Anterior cingulate cortex (tissue), 58 donors: ENCODE measurements at places on chromosomes 5 and 9.

DNA sequence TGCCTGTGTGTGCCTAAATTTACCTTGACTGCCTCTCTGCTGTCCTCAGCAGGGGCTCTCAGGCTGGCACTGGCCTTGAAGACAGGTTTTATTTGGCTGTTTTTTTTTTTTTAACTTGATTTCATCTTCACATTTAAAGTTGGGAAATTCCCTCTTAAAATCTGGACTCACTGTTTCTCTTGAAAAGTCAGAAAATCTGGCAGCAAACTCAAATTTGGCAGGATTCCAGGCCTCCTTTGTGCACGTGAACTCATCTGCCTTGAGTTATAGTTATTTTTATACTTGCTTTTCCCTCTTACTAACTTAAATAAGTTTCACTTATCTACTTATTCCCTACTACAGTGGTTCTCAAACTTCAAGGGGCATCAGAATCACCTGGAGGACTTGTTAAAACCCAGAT lies 118.4 kb upstream of the MAP3K1 start:
- DNase-seq: no peak

DNA sequence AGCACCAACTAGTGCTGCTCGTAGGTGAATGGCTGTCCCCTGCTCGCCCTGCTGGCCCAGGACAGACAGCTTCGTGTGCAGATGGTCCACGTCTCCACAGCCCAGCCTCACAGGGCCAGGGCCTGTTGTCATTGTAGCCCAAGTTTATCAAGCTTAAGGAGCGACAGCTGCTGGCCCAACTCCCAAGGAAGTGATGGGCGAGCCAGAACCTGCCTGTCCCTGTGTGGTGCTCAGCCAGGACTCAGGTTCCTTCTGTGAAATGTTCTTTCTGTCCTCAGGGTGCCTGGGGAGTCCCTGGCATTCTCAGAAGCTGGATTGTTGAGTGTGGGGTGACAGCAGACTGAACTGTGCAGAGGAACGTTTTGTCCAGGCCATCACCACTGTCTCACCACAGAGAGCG lies 16.4 kb downstream of the TRIP13 start:
- DNase-seq: no peak

DNA sequence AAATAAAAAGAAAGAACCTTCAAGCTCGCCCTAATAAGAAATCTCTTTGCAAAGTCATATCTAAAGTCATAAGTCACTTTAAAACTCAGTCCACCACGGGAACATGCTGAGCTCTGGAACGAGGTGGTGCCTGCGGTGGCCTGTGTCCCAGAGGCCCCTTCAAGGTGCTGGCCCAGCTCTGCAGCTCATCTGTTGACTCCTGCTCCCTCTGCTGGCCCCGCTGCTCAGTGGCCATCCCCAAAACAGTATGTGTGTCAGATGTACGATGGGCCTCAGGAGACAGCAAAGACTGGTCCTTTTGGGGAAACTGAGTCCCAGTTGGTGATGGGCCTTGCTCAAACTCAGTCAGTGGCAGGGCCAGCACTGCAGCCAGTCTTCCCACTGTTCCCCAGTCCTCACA lies 22.8 kb upstream of the FOXB2 start:
- peak; percentile 5 for DNase-seq

DNA sequence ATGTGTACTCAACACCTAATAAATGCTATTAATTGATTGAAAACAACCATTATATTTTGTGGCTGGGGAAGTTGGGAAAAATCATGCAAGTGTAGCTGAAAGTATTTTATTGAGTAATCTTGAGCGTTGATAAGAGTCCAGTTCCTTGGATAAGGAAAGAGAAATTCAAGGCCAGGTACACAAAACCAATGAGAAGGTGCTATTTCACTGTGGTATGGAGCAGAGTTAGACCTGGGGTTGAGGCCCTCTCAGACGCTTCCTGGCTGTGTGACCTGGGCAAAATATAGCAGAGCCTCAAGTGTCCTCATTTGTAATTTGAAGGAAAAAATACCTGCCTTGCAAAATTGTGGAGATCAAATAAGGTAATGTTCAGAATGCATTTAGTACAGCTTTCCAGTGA lies 50.1 kb downstream of the GALNT10 start:
- DNase-seq: no peak

GRCh38 chr9:111237447-111237846 lies 92.6 kb downstream of the OR2K2 start:
- DNase-seq: no peak

DNA sequence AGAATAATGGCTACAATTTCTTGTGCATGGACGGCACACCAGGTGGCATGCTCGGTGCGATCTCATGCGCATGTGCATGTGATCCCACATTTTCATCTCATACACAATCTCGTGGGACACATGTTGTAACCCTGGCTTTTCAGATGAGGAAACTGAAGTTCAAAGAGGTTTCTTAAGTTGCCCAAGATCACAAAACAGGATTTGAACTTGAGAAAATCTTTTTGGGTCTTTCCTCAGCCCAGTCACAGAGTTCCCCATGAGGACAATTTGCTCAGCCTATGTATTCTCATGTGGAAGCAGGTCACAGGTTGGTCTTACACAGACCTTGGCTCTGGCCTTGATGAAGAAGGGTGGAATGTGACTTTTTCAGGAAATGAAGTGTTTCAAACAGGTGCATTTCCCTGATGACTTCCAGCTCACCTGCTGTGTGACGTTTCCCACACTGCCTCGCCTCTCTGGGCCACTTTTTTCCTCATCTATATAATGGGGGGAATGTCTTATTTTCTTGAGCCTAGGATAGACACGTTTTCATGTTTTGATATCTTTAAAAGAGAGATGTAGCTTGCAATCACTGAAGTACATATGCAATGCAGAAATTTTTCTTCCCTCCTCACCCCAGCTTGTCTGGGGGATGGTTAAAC lies 7.1 kb upstream of the ORM1 start:
- DNase-seq: no peak

DNA sequence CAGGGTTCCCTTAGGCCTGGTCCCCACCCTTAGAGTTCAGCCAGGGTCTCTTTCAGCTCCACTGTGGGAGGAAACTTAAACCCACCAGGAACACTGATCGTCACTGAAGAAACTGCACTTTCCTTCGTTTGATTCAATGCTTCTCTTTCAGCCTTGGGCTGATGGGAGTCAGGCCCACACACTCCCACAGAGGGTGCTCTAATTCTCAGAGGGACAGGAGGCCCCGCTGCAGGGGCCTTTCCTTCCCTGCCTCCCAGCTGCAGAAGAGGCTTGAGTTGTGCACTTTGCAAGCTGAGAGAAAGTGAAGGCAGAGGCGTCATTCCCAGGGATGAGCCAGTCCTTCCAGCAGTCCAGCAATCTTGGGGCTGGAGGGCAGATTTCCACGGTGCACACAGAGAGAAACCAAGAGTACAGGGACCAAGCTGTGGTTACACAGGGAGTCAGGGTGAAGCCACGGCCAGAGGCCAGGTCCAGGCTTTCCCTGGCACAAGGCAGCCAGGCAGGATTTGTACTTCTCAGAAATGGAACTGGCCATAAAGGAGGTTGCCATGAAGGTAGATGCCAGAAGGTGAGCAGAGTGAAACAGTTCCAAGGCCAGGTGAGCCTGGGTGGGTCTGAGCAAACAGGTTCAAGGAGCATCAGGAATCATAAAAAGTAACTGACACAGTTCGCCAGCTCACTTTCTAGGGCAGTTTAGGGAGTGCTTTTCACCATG lies 10.4 kb upstream of the GLIPR2 start:
- no peak for DNase-seq

DNA sequence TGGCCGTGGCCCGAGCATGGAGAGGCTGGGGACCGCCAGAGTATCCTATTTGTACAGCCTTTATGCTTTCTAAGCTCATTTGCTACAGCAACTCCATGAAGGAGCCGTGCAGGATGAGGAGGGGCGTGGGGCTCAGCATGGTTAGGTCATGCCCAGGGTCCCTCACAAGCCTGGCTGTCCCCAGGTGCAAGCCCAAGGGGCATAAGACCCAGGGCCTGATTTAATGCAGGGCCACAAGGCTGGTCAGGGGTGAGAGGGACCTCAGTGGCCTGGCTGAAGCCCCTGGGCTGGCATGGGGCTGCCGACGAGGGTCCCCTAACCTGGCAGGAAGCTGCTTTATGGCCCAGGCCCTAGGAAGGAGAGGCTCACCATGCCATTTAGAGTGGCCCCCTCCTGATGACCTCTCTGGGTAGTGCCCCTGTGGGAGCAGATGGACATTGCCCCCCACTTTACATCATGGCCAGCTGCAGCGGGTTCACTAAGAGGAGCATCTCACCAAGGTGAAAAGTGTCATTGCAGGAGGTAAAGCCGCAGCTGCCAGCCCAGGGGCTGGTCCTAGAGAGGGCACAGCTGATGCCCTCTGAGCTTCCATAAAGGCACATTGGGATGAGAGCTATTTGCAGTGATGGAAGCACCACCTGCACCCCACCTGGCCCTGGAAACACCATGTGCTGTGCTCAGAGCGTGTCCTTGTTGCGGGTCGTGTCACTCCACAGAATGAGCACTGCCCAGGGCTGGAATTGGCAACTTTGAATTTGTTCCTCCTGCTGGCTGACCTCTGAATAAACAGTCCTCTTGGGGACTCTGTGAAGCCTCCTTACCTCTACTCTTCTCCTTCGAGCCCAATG lies 58.9 kb downstream of the ZNF618 start:
- DNase-seq: no peak

GRCh38 chr5:73381590-73382400 lies 66.8 kb downstream of the FOXD1 start:
- no peak for DNase-seq

GRCh38 chr9:123564652-123565051 lies 208.7 kb downstream of the CRB2 start:
- DNase-seq: no peak

- DNase-seq: no peak
These were observed 512.3 kb upstream of the DAP start for GRCh38 chr5:11273180-11273903.

GRCh38 chr9:73531658-73532057 lies 380.0 kb downstream of the ANXA1 start:
- no peak for DNase-seq

DNA sequence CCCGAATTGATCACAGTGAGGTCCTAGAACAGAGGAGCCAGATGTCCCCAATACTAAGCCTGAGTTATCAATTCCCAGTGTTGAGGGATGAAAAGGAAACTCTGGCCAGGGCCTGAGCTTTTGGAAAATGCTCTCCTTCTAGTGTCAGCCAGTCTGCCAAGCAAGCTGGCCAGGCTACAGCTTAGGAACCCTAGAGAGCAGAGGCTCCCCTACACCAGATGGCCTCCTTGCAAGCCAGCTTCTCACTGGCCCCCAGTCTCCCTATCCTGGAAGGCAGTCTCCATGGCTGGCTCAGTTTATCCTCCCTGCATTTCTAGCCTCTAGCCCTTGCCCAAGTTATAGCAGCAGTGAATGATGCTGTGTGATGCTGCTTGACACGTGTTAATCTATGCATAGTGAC lies 204.7 kb upstream of the WWC1 start:
- no peak for DNase-seq
